ENCODE measurements at places on chromosomes 5 and 9. TPM values are rescaled to one million over a fixed set of nuclear protein-coding genes. Genes with fewer than 3 reads are reported as not detected.

The ATP10B gene
- total RNA-seq, result not detected

The TXNDC8 gene
- total RNA-seq, result not detected

The UBE2QL1 gene
- total RNA-seq, result not detected

The TMEFF1 gene
- total RNA-seq, result 1.2 TPM

The LCN9 gene
- total RNA-seq, result not detected

The TBC1D13 gene
- total RNA-seq, result 20.6 TPM

The PLPP7 gene
- total RNA-seq, result 5.1 TPM

The SPINK6 gene
- not detected for total RNA-seq
